ENCODE measurements at places on chromosomes 7 and 10.

DNA sequence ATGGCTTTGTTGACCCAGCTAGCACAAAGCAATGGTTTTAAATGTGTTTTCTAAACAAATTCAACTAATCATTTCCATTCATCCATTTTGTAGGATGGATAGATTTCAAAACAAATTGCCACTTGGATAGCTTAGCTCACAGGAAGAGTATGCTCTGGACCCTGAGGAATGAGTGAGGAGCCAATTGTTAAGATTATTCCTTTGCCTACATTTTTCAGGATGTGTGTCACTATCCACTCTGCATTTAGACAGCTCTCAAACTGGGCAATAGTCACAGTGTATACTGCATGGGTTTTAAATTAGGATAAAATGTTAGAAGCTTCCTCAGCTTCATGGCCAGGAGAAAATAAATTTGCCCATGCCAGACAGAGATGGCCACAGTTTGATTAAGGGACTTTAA is 605.6 kb upstream of the TEX47 start:
- no peak for DNase-seq

DNA sequence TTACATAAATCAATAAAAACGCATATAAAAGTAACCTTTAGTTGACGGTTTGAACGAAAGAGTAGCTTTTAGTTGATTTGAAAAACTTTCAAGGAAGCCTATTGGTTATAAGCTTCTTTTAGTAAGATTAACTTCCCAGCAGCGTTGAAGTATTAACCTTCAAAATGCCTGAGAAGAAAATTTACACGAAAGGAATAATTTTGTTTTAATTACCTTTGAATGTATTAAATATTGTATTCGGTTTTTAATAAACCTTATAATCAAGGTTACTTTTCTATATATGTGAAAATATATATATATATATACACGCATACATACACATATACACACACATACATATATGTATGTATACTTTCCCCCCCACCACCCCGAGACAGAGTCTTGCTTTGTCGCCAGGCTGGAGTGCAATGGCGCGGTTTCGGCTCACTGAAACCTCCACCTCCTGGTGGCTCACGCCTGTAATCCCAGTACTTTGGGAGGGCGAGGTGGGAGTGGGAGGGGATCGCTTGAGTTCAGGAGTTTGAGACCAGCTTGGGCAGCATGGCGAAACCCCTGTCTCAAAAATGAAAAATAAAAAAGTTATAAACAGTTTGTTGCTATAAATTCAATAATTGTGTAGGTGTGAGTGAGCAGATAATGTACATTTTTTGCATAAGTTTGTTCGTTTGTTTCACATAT is 57.6 kb upstream of the EZH2 start:
- DNase-seq, result peak; percentile 56

- no peak for DNase-seq
Observed at GRCh38 chr10:84159076-84159685, 14.4 kb upstream of the GPR15LG start.

DNA sequence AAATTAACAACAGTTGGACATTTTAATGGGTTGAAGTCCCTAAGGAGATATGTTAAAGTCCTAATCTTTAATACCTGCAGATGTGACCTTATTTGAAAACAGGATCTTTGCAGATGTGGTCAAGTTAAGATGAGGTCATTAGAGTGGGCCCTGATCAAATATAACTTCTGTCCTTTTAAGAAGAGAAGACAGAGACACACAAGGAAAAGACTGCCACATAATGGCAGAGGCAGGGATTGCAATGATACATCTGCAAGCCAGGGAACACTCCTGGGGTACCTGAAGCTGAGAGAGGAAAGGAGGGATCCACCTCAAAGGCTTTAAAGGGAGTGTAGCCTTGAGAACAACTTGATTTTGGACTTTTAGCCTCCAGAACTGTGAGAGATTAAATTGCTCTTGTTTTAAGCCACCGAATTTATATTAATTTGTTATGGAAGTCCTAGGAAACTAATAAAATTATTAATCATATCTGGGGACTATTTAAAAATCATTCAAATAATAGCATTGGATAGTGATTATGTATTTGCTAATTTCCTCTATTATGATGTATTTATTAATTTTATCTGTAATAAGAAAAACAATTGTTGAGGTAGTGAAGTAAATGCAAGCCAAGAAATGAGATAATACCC is 700.0 kb upstream of the PCDH15 start:
- no peak for DNase-seq

DNA sequence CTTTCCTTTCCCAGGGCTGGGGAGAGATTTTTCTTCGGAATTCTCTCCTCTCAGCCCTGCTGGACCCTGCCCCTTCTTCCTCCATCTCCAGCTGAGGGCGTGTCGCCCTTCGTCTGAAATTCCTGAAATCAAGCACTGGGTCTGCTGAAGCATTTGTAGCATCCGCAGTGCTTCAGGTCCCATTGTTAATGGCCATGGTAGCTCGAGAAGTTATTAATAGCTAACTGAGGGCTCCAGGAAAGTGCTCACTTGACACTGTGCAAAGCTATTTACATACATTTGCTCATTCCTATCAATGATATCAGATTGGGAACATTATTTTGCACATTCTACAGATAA is 515 bp downstream of the FAM149B1 start:
- DNase-seq, result no peak

GRCh38 chr7:114085313-114085591 is 166.4 kb upstream of the PPP1R3A start:
- no peak for DNase-seq

GRCh38 chr7:50957431-50957830 is 174.7 kb upstream of the GRB10 start:
- no peak for DNase-seq

DNA sequence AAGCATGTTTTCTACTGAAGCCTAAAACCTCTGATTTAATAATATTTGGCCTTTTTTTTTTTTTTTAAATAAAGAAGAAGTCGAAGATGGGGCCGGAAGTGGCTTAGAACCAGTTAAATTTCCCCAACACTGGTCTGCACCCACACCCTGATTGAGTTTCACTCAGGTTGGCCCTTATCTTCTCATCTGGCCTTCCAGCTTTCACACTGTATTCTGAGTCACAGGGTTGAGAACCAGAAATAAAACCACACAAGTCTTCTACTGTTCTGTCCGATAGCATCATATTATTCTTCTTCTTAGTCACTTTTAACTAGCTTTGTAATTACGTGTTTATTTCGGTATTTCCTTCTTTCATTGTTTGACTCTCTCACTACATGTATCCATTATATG is 9.9 kb downstream of the ZNF365 start:
- DNase-seq, result no peak

- DNase-seq, result no peak
Observed at GRCh38 chr10:122544493-122544892, 16.1 kb upstream of the DMBT1 start.

DNA sequence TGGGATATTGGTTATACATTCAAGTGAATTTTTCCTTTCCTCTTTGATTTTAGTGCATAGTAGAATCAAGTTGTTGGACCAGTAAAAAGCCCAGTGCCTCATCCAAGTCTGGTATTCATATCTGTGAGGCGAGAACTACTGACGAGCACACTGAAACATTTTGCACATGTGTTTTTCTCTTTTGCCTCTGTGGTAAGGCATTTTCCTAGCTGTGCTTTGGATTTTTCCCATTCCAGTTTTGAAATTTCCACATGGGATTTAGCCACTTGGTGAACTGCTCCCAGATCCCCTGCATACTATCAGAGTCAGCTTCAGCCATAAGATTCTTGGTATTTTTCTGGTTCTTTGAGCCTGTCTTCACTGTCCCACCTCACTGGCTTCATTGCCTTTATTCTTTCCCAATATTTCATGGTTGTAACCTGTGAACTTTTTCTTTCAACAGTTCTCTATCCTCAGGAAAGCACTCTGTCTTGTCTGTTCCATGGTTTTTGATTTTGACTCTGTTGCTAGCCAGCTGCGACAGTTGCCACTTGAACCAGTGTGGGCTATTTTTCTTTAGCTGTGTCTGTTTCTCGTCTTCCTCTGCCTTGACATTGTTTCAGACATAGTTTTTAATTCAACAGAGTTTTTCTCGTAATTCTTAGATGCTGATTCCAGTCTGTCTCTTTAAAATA is 239.0 kb downstream of the REEP3 start:
- no peak for DNase-seq

GRCh38 chr10:51079331-51079730 is 5.0 kb downstream of the PRKG1 start:
- no peak for DNase-seq

DNA sequence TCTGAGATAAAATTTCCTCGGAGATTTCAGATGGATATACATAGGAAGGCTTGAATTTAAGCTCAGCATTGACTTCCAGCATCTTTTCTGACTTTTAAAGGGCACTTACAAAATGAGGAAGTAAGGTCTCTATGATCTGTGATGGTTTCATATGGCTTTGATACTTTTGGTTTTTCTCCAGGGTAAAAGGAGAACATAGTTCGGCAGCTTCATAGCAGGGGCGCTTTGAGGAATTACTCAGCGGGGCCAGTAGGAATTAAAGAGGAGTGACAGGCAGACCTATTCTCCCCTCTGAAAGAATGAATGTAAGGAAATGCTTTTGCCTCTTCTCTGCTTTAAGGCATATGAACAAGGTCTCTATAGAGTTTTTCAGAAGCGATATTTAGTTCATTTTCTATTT is 80.0 kb upstream of the PCDH15 start:
- no peak for DNase-seq

DNA sequence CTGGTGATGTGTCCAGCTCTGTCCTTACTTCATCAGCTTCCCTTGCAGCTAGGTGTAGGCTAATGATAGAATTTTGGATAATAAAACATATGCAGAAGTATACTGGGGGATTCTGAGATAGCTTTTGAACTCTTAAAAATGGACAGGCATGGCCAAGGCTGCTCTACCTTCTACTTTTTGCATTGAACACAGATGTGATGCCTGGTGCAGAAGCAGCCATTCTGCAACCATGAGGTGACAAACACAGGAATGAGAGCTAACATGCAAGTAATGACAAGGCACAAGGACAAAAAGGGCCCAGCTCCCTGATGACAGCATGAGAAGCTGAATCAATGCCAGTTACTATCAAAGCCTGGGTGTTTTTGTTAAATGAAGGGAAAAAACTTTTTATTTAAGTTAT is 686.5 kb upstream of the AUTS2 start:
- DNase-seq, result no peak

- DNase-seq, result peak; percentile 52
Observed at GRCh38 chr10:14564268-14564744, 210.4 kb downstream of the FAM107B start.

DNA sequence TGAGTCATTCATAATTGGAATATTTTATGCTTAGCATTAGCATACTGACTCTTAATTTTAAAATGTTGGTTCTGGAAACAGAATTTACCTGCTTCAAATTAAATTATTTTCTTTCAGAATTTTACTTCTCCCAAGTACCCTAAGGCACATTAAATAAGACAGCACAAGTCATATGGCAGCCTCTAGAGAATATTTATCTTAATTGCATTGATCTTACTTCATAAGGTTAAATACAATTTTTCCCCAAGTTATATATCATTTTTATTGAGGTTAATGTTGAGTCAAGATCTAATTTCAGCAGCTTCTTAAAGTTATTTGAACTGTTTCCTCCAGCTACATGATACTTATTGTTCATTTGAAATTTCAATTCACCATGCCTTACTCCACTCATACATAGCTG is 123.1 kb upstream of the IMMP2L start:
- DNase-seq, result no peak

DNA sequence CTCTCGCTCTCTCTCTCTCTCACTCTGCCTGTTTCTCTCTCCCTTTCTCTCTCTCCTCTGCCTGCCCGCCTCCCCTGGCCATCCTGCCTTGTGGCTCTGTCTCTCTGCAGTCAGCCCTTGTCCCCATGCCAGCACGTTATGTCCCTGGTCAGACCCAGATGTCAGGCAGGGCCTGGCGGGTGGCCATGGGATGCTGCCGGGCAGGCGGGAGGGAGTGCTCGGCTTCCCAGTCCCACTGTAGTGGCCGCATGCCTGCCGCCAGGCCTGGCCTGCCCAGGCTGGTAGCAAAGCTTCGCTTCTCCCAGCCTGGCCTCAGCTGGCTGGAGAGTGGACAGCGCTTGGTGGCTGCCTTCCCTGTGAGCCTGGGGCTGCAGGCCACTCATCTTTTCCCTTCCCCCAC is 121.5 kb upstream of the ZNF716 start:
- no peak for DNase-seq

DNA sequence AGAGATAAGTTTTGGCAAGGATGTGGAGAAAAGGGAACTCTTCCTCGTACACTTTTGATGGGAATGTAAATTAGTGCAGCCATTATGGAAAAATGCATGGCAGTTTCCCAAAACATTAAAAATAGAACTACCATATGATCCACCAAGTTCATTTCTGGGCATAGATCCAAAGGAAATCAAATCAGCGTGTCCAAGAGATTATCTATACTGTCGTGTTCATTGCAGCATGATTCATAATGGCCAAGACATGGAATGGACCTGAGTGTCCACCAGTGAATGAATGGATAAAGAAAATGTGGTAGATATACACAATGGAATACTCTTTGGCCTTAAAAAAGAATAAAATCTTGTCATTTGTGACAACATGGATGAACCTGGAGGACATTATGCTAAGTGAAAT is 70.3 kb upstream of the RSU1 start:
- DNase-seq, result no peak

GRCh38 chr10:70785190-70785589 is at the start of gene TBATA:
Gene TBATA (minus strand): TSS chr10:70785377. CDS start chr10:70783379, 1,998 bp downstream.
- DNase-seq, result no peak

GRCh38 chr10:70178139-70178725 is 7.9 kb upstream of the SAR1A start:
- DNase-seq, result no peak

DNA sequence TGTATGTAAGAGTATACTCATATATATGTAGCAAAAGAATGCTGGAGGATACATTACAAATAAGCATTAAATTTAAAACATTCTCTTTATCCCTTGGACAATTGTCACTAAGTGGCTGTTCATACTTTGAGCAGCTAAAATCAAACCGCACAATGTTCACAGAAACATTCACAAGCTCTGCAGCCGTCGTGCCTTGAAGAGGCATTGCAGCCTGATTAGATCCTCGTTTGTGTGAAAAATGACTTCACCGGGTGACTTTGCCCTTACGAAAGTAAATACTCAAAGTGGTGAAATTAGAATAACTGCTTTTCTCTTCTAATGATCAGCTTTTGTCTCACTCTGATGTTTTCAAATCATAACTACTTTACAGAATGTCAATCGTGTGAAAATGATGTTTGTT is 319.0 kb downstream of the GFRA1 start:
- no peak for DNase-seq

- no peak for DNase-seq
Observed at GRCh38 chr7:141541375-141541774, 9.8 kb upstream of the AGK start.

- DNase-seq, result no peak
Observed at GRCh38 chr10:22342421-22342820, 2.9 kb upstream of the SPAG6 start.

GRCh38 chr7:145016068-145016467 is 180.2 kb upstream of the TPK1 start:
- DNase-seq, result no peak

GRCh38 chr10:29998142-29998808 is 61.1 kb downstream of the JCAD start:
- DNase-seq, result peak; percentile 75

DNA sequence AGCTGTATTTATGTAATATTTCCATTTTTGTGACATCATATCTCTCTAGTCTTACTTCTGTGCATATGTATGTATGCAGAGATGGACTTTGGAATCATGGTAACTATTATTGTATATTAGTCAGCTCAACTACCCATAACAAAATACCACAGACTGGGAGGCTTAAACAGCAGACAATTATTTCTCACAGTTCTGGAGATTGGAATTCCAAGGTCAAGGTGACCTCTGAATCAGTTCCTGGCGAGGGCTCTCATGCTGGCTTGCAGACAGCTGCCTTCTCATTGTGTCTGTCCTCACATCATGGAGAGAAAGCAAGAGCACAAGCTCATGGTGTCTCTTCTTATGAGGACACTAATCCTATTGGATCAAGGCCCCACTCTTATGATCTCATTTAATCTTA is 79.1 kb downstream of the RAMP3 start:
- no peak for DNase-seq
